ENCODE measurements at places on chromosomes 1 and 21.
A peak's percentile ranks its signal among the peaks of the same experiment; 100 is the strongest.

DNA sequence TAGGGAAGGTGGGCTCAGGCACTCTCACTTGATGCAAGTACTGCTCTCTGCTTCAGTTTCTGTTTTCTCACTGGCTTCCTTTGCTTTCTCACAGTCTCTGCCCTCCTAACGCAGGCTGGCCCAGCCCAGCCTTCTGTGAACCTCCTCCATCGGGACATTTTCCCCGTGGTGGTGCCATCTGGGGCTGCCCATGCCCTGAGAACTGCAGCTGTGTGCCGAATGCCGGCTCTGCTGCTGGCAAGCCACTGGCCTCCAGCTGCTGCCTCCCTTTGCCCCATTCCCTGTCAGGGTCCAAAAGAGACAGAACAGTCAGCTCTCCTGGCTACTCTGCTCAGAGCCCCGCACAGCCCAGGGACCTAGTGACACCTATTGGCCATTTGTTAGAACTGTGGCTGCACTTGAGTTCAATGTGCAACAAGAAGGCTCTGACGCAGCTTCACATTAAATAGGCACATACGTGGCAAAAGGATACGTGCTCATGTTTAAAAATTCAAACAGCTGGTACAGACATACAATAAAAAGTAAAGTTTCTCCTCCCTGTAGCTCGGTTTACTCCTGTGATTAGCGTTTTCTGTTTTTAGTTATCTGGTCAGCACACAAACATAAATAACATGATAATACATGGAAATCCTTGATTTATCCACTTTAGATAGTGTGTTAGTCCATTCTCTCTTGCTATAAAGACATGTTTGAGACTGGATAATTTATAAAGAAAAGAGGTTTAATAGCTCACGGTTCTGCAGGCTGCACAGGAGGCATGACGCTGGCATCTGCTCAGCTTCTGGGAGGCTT is 46.6 kb downstream of the FCRL5 start:
- peak; percentile 36 for DNase-seq

DNA sequence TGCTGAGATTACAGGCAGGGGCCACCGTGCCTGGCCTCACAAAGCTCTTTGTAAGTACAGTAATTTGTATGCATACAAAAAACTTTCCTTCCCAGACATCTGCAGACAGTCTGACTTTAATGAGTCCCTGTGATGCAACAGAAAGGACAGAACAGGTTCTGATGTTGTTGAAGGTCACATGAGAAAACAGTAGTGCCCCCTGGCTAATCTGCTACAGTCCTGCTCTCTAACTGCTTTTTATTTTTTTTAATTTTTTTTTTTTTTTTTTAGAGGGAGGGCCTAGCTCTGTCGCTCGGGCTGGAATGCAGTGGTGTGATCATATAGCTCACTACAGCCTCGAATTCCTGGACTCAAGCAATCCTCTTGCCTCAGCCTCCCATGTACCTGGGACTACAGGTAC is 36.7 kb downstream of the ACBD3 start:
- no peak for DNase-seq

DNA sequence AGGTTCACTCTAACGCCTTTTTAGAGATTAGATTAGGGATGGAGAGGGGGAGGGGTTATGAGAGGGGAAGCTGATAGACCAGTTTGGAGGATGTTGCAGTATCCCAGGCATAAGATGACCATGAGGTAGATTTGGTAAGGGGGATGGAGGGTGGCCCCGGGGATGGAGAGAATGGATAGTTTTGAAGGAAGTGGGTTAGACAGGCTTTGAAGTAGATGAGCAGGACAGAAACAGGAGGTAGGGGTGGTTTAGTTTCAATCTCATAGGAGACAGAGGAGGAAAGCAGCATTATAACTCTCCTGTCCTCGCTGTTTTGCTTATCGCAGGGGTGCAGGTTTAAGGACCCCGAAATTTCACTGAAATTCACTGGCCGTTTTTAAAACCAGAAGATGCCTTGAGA is 11.8 kb downstream of the UBIAD1 start:
- DNase-seq, result no peak

- DNase-seq, result no peak
These were observed 767 bp downstream of the PDIK1L start for GRCh38 chr1:26112407-26112775.

- DNase-seq, result no peak
These were observed 106.4 kb upstream of the TARDBP start for GRCh38 chr1:10905841-10906655.

- no peak for DNase-seq
These were observed 7.0 kb downstream of the ENSA start for GRCh38 chr1:150622303-150622975.

Measured in NCI-H1105 treated with DMSO at 0.1 percent for 48 hours (cell line).